Stimulated activated naive CD4-positive, alpha-beta T cell treated with Interleukin-2 at 50 U/mL for 16 hours (primary cell): ENCODE measurements at places on chromosomes 6 and 20.

DNA sequence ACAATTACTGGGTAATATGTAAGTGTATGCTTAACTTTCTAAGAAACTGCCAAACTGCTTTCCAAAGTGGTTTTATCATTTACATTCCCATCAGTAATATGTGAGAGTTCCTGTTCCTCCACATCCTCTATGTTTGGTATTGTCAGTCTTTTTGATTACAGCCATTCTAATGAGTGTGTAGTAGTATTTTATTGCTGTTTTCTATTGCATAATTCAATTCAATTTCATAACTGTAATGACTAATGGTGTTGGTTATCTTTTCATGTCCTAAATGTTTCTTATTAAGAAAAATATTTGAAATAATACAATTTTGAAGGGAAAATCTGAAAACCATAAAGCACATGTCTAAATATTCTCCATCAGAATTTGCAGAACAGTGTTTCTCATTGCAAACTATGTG, 119.3 kb downstream of the MAP3K7 start:
- DNase-seq, result no peak

- no peak for DNase-seq
These were observed 163.3 kb upstream of the RALGAPA2 start for GRCh38 chr20:20875716-20876115.

GRCh38 chr20:45503403-45503802, 12.0 kb downstream of the SPINT3 start:
- no peak for DNase-seq

GRCh38 chr6:40948570-40948969, 90.5 kb downstream of the UNC5CL start:
- DNase-seq, result no peak

DNA sequence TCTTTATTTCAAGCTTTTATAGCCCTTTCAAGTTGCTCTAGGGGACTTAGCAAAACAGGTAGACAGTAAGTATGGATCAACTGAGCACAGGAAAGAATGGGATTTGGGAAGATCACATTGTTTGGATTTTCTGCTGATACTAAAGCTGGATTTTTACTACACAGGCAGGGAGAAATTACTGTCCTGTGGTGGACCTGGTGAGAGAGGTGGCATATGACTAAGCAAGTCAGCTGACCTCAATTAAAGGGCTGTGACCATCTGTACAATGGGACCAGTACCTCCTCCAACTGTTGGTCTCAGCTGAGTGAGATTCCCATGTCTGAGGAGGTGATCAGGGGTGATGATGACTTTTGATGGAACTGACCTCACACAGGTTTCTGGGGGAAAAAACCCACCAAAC, 28.0 kb downstream of the RREB1 start:
- no peak for DNase-seq

GRCh38 chr6:149200282-149200945, 117.1 kb upstream of the TAB2 start:
- no peak for DNase-seq

GRCh38 chr6:47157063-47157462, 114.9 kb upstream of the ADGRF1 start:
- DNase-seq, result no peak

GRCh38 chr20:63692436-63693082, 3.9 kb upstream of the TNFRSF6B start:
- DNase-seq, result no peak

GRCh38 chr6:112899541-112899940, 552.4 kb downstream of the RFPL4B start:
- no peak for DNase-seq

GRCh38 chr6:169885831-169886230, 134.4 kb downstream of the ERMARD start:
- DNase-seq, result no peak

- DNase-seq, result peak; percentile 28
These were observed at the start of gene HIVEP1 for GRCh38 chr6:12012038-12012557. TSS of gene HIVEP1 (plus strand) at chr6:12012312. CDS start at chr6:12015629, 3,317 bp downstream.

DNA sequence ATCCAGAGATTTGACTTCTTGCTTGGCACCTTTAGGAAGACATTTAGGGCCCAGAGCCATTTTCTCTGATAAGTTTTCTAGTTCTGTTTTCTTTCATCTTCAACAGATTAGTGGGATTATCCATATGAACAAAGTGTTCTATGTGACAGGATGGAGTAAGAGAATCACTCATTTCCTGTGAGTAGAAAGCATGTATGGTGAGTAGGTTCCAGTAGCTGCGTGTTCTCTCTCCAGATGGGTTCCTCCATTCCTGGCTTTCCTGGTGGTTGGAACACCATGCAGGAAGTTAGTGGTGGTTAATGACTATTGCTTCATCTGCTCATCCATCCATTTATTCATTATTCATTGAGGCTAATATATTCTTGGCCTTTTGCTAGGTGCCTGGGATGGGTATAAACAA, 54.0 kb downstream of the EFCAB8 start:
- DNase-seq, result no peak

GRCh38 chr20:39654171-39654570, 692.0 kb downstream of the DHX35 start:
- DNase-seq, result no peak

- DNase-seq, result no peak
These were observed 75.8 kb downstream of the PLCB4 start for GRCh38 chr20:9144643-9145042.

GRCh38 chr20:20407891-20408805, 40.2 kb downstream of the INSM1 start:
- no peak for DNase-seq

GRCh38 chr20:45933266-45934045, 1.0 kb upstream of the PCIF1 start:
- peak; percentile 36 for DNase-seq

GRCh38 chr6:135014353-135014832, 40.2 kb downstream of the HBS1L start:
- no peak for DNase-seq

- DNase-seq, result no peak
These were observed 98.3 kb downstream of the SASH1 start for GRCh38 chr6:148440877-148441453.
